Left ventricle myocardium inferior (tissue), 1 donor: ENCODE measurements at places on chromosomes 7 and 10.

DNA sequence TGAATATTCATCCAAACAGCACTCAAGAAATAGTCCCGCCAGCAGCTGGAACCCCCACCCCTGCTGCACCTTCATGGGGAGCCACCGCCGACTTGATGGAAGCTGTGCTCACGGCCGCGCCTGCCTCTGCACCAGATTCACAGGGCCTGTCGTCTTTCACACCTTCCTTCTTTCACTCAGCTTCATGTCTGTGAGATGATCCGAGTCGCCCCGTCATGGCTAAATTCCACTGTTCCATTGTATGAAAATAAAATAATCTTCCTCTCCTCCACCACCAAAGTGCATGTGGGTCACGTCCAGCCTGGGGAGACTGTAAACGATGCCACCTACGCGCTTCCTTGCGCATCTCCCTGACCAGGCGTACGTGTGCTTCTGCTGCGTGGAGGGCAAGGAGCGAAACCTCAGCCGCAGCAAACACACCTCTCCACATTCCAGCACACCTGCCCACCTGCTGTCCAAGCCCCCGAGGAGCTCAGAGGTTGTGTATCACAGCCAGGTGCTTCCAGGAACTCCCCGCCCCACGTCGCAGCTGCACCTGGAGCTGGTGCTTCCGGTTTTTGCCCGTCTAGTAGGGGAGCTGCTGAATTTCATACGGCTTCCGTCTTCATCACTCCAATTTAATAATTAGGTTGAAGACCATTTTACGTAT lies 137.0 kb downstream of the PTPRN2 start:
- DNase-seq: no peak

DNA sequence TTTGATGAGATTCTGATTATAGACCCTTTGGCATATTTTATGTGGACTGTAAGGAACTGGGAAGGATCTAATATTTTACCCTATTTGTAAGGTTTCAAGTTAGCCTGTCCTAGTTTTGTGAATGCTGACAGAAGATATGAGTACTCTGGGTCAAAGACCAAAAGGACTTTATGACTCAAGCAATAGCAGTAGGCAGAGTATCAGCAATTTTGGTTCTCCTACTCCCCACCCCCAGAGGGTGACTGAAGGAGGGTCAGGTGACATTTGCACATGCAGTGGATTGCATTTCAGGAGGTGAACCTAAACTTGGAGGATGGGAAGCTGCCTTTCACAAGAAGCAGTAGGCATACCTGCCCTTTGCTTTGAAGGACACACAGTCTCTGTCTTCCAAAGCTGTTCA lies 84.0 kb upstream of the KLF6 start:
- no peak for DNase-seq

- DNase-seq: peak; percentile 68
These were observed 155.5 kb downstream of the COBL start for GRCh38 chr7:51160990-51161615.

- DNase-seq: no peak
These were observed 43.2 kb downstream of the VAX1 start for GRCh38 chr10:117094856-117095255.

- DNase-seq: no peak
These were observed 82.3 kb downstream of the INPP5A start for GRCh38 chr10:132619927-132620326.

GRCh38 chr7:138072726-138073125 lies 3.5 kb upstream of the AKR1D1 start:
- no peak for DNase-seq

GRCh38 chr7:32250471-32251260 lies 180.5 kb upstream of the PDE1C start:
- no peak for DNase-seq

GRCh38 chr10:58963101-58963534 lies 213.3 kb upstream of the PHYHIPL start:
- DNase-seq: no peak

DNA sequence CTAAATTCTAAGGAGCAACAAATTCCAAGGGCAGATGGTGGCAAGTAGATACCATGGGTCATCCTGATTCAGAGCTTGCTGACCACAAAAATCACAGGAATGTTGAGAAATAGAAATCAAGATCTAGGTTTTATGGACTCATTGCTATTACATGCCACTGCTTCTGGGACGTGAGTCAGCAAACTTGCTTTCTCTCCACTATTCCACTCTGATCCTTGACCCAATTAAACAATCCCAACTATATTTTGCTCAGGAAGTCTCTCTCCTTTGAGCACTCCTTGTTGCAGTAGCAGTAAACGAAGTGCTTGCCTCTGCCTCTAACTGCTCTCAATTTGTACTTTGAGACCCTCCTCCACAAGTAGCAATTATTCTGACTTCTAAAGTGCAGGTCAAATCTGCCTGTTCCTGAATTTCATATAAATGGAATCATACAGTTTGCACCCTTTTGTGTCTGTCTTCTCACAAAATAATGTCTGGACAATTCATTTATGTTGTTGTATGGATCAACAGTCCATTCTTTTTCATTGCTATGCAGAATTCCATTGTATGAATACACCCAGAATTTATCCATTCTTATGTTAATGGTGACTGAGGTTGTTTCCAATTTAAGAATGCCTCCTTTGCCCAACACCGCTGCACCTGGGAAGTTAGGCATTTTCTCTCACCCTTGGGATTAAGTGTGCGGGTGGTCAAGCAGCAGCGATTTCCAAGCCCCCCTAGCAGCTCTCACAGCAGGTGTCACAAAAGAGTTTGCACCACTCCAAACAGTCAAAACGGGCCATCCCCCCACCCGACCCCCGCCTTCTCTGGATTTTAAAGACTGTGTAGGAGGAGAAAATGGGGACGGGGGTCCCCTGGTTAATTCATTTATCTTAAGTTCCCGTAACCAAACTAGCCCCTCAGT lies 35.9 kb downstream of the ACSM6 start:
- no peak for DNase-seq

GRCh38 chr10:112601214-112602090 lies 154.4 kb downstream of the VTI1A start:
- DNase-seq: no peak

GRCh38 chr10:7811000-7811399 lies 7.3 kb upstream of the TAF3 start:
- no peak for DNase-seq

- no peak for DNase-seq
These were observed 141.7 kb downstream of the DLG5 start for GRCh38 chr10:77784856-77785255.

DNA sequence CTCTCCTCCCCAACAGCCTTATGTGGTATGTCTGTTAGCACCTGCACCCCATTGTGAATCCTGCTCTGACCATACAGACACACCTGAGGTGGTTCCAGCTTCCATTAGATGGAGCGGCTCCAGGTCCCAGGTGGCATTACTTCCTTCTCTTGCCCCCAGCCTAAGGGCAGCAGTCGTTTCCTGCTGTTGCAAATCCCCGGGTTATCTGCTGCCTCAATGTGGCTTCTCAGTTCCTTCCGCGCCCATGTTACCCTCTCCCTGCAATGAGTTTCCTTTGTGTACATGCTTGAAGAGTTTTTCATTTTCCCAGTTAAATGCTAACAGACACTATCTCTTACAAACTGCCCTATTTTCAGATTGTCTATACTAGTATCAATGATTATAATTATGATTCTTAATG lies 62.8 kb upstream of the PRKCQ start:
- no peak for DNase-seq

GRCh38 chr10:67725567-67725966 lies 29.6 kb upstream of the CTNNA3 start:
- no peak for DNase-seq

DNA sequence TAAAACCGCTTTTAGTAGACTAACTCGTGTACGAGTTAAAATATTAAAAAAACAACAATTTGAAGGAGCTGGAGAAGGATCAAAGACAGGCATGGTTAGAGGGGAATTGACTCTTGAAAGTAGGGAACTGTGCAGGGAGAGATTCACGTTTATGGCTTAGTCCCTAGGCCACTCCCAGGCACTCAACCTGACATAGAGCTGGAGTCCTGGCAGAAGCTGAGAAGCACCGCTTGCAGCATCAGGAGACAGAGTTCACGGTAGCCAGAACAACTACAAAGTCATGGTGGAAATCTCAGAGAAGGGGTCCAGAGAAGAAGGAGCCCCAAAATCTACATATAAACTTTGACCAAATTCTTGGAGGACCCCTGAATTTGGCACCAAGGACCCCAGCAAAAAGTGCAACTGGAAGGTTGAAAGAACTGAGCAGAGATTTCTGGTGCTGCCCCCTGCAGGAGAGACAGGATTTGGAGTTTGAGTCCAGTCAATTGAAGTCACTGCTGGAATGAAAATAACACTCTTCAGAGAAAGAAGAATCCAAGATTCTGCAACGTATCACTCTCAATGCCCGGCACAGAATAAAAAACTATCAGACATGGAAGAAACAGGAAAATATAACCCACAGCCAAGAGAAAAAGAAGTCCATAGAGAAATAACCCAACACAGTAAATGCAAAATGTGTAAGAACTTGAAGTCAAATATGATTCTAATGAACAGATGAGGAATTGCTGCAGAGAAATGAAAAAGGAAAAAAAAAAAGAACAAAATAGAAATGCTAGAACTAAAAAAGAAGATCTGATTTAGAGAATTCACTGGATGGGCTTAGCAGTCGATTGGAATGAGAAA lies 493.3 kb upstream of the PODXL start:
- no peak for DNase-seq

GRCh38 chr7:29891766-29892165 lies 85.5 kb downstream of the WIPF3 start:
- DNase-seq: no peak

GRCh38 chr7:3866277-3866676 lies 565.2 kb downstream of the SDK1 start:
- DNase-seq: no peak

- DNase-seq: no peak
These were observed 285.8 kb downstream of the CAMK1D start for GRCh38 chr10:12635127-12635541.

GRCh38 chr7:124635416-124635815 lies 130.2 kb downstream of the GPR37 start:
- DNase-seq: no peak

- DNase-seq: no peak
These were observed 7.8 kb upstream of the SRRM3 start for GRCh38 chr7:76193883-76194282.

DNA sequence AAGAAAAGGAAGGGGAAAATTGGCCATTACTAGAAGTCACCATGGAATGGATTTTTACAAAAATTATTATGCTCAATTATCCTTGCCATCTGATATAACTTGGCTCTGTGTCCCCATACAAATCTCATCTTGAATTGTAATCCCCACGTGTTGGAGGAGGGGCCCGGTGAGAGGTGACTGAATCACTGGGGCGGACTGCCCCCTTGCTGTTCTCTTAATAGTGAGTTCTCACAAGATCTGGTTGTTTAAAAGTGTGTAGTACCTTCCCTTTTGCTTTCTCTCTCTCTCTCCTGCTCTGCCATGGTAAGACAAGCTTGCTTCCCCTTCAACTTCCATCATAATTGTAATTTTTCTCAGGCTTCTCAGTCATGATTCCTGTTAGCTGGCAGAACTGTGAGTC lies 1023.6 kb downstream of the XPNPEP1 start:
- no peak for DNase-seq

DNA sequence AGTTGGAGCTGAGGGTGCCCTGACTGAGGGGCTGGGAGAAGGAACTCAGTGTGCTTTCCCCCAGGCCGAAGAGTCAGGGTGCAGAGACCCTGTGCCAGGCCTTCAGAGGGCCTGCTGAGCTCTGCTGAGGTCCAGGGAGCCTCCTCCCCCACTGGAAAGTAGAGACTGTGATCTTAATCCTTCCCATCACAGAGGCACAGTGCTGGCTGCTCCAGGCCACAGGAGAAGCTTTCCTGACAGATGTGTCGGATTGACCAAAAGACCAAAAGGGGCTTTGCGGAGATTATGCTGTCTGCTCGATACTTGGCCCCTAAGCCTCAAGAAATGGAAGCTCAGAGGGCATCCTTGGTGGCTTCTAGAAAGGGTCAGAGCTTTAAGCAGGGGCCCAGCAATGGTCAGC lies 32.9 kb upstream of the BTRC start:
- DNase-seq: no peak

- no peak for DNase-seq
These were observed 66.4 kb upstream of the DDC start for GRCh38 chr7:50631639-50632038.

DNA sequence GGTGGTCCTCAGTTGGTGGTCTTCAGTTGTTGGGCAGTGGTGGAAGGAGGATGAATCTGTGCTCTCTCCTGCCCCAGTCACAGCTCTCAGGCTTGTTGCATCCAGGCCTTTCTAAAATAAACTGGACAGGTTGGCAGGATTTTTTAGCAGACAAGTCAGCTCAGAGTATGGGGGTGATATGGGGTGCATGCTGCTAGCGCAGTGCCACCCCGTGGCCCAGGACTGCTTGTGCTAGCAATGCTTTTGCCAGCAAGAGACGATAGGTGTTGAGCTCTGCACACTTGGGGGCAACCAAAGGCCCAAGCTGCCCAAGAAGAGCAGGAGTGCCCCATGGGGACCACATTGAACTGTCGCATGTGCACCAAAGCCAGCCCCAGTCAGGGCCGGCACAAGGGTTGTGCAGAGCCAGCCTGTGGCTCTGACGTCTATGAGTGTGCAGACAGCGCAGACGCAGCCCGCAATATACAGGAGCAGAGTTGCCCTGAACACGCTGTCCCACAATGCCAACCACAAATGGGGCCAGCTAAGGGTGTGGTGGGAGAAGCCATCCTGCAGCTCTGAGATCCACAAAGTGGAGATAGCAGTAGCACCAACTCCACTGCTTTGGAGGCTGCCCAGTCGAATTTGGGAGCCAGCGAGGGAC lies 49.8 kb upstream of the PDSS1 start:
- DNase-seq: no peak

DNA sequence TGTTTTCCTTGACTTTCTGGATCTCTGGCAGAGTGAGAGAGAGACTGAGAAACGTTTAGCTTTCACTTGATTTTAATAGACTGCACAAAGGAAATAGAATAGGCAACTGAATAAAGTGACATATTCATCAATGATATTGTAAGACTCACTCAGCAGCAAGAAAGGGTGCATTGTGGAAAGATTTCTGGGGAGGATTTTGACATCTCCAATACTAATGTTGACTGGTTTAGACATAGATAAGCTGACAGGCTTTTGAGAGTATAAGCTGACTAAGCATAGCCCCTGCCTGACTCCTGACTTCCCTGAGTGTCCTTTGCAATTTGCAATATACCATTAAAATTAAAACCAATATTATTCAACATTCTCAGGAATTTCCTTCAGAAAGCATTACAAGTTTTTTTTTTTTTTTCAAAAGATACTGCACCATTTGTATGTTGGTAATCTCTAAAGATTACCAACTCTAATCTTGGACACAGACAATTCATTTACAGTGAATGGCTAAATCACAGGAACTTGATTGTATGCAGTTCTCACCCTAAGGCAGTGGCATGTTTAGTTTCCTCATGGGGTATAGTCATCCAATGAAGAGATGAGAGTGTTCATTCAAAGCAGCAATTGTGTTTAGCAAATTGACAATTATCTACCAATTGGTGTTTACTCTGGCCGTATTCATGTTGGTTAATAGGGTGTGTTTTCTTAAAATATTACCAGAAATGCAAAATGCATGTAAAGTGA lies 325.6 kb downstream of the SORCS3 start:
- DNase-seq: no peak

- no peak for DNase-seq
These were observed 61.7 kb downstream of the AGK start for GRCh38 chr7:141612861-141613260.

- no peak for DNase-seq
These were observed 308.5 kb downstream of the EXOC4 start for GRCh38 chr7:133561396-133561795.

- no peak for DNase-seq
These were observed 894 bp downstream of the ATXN7L1 start for GRCh38 chr7:105875505-105875904.
